CD4-positive, alpha-beta T cell (primary cell): ENCODE measurements at places on chromosomes 5 and 9.
A peak's percentile ranks its signal among the peaks of the same experiment; 100 is the strongest.

DNA sequence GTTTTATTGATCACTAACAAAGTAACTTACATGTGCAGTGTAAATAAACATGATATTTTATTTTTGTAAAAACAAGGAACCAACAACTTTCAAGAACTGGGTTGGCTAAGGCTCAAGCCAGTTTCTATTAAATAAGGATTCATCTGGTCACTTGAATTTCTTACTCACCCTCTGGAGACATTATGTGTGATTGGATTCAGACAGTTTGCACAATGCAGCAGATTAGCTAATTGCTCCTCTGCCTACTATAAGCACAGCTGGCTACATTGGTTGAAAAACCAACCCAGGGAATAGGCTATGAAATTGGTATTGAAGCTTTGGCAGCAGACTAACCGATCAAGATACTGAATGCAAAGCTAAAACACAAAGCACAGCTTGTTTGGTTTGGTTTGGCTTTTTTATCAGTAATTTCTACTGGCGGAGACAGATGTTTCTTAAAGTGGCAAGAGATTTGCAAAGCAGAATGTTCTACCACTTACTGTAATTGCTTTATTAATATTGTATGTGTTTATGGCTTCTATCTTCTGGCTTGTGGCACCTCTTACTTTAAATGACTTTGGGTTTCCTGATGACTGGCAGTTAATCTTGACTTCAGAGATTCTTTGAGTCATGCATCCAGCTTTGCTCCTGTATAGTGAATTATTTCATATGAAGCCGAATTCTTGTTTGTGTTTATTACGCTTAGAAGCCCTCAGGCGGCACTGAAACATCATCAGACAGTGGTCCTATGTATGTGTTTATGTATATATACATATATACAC is 231.5 kb downstream of the MPDZ start:
- no peaks in the 10 kb centered on the region for H3K36me3 ChIP-seq
- no peak overlapping the region for H3K27ac ChIP-seq
- no peak overlapping the region for H3K4me3 ChIP-seq
- no peaks in the 10 kb centered on the region for H3K4me1 ChIP-seq
- no peak for DNase-seq
- H3K27me3 ChIP-seq, result no peaks in the 10 kb centered on the region

- peak overlapping the region; percentile 46 for H3K4me3 ChIP-seq
- H3K27ac ChIP-seq, result no peak overlapping the region
- DNase-seq, result no peak
- peaks cover 12% of the 10 kb centered on the region for H3K4me1 ChIP-seq
- peaks cover 46% of the 10 kb centered on the region for H3K27me3 ChIP-seq
- H3K36me3 ChIP-seq, result no peaks in the 10 kb centered on the region
Measured at GRCh38 chr5:9545136-9545991, 511 bp downstream of the SEMA5A start.

DNA sequence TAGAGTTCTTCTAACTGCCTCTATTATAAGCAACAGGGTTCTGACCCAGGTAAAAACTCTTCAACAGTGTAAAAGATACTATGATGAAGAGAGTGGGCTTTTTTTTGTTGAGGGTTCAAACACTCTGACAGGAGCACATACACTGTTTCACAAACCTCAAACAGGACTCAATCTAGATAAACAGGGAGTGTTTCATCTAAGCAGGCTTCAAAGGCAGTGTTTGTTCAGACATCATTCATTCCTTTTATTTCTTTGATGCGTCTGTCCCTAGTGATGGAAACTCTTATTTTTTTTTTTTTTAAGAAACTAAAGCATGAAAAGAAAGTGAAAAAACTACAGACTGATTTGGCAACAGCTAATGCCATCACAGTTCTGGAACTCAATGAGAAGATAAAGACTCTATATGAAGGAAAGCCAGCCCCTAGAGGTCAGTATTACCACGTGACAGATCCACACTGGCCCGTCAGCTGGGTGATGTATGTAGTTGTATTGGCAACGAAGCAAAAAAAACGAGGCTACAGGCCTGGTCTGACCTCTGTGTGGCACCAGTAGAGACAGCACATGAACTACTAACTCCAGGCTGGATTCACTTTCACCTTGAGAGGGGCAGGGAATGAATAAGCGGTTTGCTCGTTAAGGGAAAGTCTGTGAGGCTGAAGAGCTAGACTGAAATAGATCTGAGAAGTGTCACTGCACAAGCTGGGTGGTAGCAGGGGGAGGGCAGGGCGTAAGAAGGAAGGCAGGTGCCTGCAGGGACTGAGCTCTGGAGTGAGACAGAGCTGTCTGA is 172.2 kb downstream of the CCDC192 start:
- H3K36me3 ChIP-seq, result no peaks in the 10 kb centered on the region
- no peaks in the 10 kb centered on the region for H3K4me1 ChIP-seq

- no peak overlapping the region for H3K27ac ChIP-seq
- H3K27me3 ChIP-seq, result no peaks in the 10 kb centered on the region
- H3K36me3 ChIP-seq, result no peaks in the 10 kb centered on the region
- peaks cover 30% of the 10 kb centered on the region for H3K4me1 ChIP-seq
Measured at GRCh38 chr5:56140073-56140472, 93.1 kb downstream of the ANKRD55 start.

GRCh38 chr9:111938427-111938800 is 41.8 kb downstream of the UGCG start:
- H3K4me3 ChIP-seq, result peak overlapping the region; percentile 39
- H3K27me3 ChIP-seq, result no peaks in the 10 kb centered on the region
- H3K27ac ChIP-seq, result peak overlapping the region; percentile 34
- H3K36me3 ChIP-seq, result peaks cover 22% of the 10 kb centered on the region
- no peak for DNase-seq

- H3K27ac ChIP-seq, result no peak overlapping the region
- no peak overlapping the region for H3K4me3 ChIP-seq
- DNase-seq, result no peak
- H3K36me3 ChIP-seq, result no peaks in the 10 kb centered on the region
- no peaks in the 10 kb centered on the region for H3K4me1 ChIP-seq
Measured at GRCh38 chr5:5199495-5199894, 59.4 kb downstream of the ADAMTS16 start.

GRCh38 chr5:78964889-78965288 is 20.2 kb downstream of the ARSB start:
- H3K4me3 ChIP-seq, result no peak overlapping the region
- DNase-seq, result no peak
- no peak overlapping the region for H3K27ac ChIP-seq
- no peaks in the 10 kb centered on the region for H3K4me1 ChIP-seq
